ENCODE measurements at places on chromosomes 16 and 17. TPM values are rescaled to one million over a fixed set of nuclear protein-coding genes. Genes with fewer than 3 reads are reported as not detected.

The ZNF747 gene
- 5.5 TPM for total RNA-seq

The KRTAP2-3 gene
- not detected for total RNA-seq

The SLC5A11 gene
- not detected for total RNA-seq

The SLC46A1 gene
- total RNA-seq = 4.6 TPM

The RHBDL1 gene
- total RNA-seq = 0.11 TPM

The SLC35G6 gene
- not detected for total RNA-seq

The RGS11 gene
- total RNA-seq = not detected

The ERN2 gene
- total RNA-seq = not detected

The C16orf74 gene
- 17.8 TPM for total RNA-seq

The ABCC11 gene
- total RNA-seq = not detected

The ZNF500 gene
- 7.5 TPM for total RNA-seq

The HEXD gene
- total RNA-seq = 4.9 TPM

The RAPGEFL1 gene
- 0.51 TPM for total RNA-seq

The ZSCAN10 gene
- not detected for total RNA-seq

The FBXO39 gene
- 3.0 TPM for total RNA-seq

The HEATR3 gene
- total RNA-seq = 46.6 TPM

The CTRB2 gene
- not detected for total RNA-seq

The CLEC18B gene
- total RNA-seq = 2.9 TPM

The TM4SF5 gene
- total RNA-seq = not detected

The ATAD5 gene
- 11.0 TPM for total RNA-seq

The RCVRN gene
- total RNA-seq = not detected

The KRT15 gene
- total RNA-seq = 3.1 TPM

The SLC47A1 gene
- total RNA-seq = not detected

The CHRNE gene
- total RNA-seq = 1.1 TPM

The PTX4 gene
- not detected for total RNA-seq
